ENCODE measurements at places on chromosomes 2 and 18.

- no peak for DNase-seq
These were observed 94.1 kb downstream of the RTN4 start for GRCh38 chr2:54956111-54956627.

- DNase-seq, result no peak
These were observed 127.7 kb downstream of the RNF152 start for GRCh38 chr18:61765097-61765496.

DNA sequence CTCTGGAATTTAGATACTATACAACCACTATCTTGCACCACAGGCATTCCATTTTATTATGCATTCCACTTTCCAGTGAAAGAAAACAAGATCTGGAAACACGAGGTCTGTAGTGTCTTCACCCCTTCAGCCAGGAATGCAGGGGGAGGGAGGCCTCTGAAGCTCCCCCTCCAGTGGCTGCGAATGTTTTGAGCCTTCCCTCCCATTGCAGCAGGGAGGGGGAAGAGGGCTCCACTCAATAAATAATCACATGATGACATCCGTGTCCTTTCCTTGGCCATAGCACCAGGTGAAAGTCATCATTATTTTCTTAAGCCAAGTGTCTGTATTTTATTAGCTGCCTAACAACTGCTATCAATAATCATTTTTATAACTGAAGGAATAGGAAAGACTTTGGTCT, 38.6 kb downstream of the ALPK2 start:
- DNase-seq, result no peak

DNA sequence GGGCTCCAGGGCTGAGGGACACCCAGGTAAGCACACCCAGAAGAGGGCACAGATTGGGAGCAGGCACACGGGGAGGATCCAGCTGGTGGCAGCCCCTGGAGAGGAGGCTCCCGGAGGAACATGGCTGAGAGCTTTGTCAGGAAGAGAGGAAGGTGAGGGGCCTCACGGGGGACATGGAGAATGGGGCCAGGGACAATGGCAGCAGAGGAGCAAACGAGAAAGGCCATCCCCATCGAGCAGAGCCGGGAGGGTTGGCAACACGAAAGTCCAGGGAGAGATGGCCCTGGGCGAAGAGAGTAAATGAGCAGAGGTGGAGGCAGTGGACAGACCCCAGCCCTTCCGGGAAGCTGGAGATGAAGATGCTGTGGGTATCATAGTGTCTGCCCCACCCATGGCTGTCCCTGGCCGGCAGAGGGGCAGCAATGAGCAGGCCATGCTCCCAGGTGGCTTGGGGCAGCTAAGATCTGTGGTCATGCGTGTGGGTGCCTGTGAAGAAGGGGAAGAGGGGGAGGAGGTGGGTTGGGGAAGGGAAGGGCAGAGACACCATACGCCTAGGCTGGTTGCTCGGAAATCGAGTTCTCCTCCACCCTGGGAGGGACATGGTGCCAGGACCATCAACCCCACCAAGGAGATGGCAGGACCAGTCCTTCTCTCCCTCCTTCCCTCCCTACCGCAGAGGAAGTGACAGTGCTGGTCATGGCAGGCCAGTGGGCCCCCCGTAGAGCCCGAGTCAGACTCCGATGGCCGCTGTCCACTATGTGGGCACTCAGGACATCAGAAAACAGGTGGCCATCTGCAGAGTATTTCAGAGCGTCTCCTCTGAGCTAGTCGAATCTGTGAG, 191.7 kb downstream of the NDUFA10 start:
- DNase-seq, result no peak

- DNase-seq, result no peak
These were observed 252.2 kb downstream of the KLHL29 start for GRCh38 chr2:23637011-23637778.

GRCh38 chr18:9516437-9517064, 41.2 kb downstream of the RALBP1 start:
- no peak for DNase-seq

- no peak for DNase-seq
These were observed 5.5 kb downstream of the COL6A3 start for GRCh38 chr2:237408335-237409000.

DNA sequence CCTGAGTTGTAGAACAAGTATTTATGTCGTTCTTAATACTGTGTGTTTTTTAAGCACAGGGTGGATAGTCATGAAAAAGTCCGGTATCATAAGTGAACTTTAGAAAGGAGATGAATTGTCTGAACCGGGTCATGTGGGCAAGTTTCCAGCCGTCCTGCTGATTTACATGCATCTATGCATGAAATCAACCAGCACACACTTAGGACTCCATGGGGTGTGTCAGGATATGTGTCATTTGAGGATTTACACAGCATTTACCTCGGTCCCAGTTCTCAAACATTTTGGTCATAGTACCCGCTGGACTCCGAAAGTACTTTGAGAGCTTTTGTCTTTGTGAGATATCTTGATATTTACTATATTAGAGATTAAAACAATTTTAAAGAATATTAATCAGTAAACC, 47.5 kb upstream of the TWSG1 start:
- DNase-seq, result no peak

DNA sequence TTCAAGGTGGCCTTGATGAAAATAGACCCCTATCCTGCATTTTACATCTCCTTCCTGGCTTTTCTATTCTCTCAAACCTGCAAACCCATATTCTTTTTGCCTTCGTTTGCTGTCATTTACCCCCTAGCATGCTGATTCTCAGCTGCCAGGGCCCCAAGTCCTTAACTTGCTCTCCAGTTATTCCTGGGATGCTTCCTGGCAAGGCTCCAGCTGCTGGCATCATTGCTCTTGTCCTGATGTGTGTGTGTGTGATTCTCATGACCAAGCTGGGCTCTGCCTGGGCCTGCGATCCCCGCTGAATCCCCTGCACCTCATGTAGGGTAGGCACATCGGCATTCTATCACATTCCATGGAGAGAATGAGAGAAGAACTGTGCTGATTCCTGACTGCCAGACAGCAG, 11.9 kb downstream of the NPAS2 start:
- DNase-seq, result no peak

DNA sequence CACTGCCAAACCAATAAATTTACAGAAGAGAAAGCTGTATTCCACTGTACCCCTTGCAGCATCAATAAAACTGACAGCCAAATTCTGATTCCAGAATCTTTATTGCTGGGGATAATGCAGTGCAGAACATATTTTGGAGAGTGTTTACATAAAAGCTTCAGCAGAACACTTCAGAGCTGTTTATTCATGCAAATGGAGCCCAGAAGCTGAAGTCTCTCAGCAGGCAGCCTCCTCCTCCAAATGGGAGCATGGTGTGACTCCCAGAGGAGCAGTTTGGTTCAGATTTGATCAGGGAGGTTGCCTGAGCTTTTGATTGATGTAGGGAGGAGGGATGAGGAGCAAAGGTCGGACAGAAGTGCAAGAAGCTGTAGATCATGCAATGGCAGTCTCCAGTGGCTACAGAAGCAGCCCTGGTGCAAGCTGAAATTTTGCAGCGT, 22.4 kb downstream of the LHCGR start:
- DNase-seq, result no peak

DNA sequence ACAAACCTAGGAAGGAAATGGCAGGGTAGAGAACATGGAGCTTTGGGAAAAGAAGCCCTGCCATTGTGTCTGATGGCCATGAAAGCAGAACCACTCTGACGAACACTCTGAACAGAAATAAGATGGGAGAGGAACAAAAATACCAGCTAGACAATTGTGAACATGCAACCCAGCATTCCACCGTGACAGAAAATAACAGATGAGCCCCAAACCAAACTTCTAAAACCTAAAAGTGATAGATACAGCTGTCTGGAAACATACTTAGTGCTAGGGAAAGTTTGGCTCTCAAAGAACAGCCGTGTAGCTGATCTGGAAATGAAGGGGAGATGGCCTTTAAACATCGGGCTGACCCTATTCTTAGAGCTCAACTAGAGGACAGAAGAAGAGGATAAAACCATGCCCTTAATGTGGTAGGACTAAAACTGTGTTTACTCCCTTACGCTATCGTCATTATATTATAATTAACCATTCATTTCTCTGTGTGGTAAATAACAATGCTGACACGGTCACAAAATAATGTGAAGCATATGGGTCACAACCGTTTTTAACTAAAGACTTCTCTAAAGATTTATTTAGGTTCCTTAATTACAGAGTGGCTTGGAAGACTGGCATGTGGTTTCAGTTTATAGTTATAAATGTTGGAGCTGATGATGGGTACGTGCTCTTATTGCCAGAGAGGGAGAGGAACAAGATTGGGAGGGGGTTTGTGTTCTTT, 80.6 kb downstream of the MYO1B start:
- no peak for DNase-seq

DNA sequence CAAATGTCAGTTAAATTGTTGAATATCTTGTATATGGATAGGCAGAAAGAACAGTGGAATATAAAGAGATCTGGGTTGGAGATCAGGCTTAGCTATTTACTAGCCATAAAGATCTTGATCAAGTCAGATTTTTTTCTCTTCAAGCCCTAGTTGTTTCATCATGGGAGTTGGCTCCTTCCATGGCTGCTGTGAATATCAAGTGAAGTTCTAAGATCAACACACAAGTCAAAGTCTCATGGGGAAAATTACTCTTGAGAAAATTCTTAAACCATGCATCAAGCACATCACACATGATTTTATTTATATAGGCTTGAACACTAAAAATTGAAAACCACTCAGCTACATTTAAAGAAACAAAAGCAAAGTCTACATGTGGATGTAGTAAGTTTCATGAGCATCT, 79.8 kb downstream of the C1D start:
- DNase-seq, result no peak

- DNase-seq, result no peak
These were observed 305.4 kb upstream of the HS6ST1 start for GRCh38 chr2:128623776-128624761.

DNA sequence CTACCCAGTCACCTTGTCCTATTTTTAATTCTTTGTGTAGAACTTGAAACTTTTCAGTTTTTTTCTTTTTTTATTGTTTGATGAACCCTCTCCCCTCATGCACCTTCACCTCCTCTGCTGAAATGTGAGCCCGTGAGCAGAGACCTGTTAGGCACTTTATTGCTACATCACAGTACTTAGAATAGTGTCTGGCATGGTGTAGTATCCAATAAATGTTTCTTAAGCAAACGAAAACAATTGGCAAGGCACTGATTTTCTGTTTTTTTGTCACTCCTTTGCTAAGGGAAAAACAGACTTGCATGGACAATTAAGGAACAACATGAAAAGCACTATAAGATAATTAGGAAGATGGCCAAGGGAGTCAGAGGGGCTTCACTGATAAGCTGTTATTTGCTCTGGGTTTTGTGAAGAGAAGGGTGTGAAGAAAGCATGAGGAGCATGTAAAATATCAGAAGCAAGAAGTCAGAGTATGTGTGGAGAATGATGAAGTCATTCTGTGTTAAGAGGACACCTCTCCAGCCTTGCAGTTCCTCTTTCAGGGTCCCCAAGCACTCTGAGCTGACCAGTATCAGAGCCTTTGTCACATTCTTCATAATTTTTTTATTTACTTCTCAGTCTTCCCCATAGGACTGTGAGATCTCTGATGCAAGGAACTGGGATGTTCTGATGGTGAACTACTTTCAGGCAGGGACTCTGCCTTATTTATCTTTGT, 99.7 kb upstream of the CAVIN2 start:
- no peak for DNase-seq

DNA sequence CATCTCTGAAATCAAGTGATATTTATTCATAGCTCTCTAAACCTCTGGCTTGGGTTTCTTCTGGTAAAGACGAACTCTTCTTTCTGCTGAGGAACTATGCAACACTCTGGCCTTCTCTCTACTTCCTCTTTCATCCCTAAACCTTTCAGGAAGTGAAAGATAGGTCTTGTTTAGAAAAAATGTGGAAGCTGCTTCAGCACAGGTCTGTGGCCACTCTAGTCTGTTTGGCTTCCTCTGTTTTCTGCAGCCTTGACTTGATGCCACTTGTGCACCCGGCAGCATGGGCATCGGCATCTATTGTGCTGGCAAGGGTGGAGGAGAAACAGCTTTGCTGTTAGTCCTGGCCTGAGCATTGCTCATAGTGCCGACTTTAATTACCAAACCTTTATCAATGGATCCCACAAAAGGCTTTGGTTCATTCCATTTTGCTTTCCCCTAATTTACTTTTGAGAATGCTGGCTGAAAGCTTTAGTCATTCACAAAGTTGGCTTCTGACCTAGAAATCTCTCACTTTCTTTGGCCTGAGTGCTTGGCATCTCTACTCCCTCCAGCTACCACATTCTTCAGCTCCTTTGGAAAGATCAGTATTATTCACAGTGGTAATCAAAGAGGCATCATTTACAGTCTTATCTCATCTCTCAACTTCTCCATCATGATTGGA, 32.0 kb upstream of the GPR39 start:
- no peak for DNase-seq

DNA sequence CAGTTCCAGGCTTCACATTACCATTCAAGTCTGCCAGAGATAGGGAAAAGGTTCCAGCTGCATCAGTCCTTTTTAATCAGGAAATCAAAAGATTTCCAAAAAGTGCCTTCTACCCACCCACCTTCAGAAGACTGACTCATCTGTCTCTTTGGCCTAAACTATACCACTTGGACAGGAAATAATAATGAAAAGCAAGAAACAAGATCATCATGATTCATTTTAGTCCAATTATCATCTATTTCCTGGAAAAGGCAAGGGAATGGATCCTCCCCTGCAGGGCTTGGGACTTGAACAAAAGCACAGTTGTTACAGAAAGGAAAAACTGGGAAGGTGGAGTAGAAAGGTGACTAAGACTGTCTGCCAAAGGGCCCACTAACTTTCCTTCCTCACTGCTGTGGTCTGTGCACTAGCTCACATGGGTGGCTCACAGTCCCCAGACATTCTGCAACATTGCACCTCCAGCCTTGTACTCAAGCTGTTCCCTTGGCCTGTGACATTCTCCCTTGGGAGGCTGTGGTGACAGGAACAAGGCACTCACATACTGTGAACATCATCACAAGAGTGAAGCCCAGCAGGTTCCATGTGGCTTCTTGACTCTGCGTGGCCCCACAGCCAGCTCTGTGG, 75.3 kb downstream of the VSNL1 start:
- DNase-seq, result no peak

GRCh38 chr2:44166096-44166495, 2.6 kb upstream of the PPM1B start:
- DNase-seq, result no peak

GRCh38 chr2:45577441-45577840, 33.6 kb downstream of the SRBD1 start:
- DNase-seq, result no peak

DNA sequence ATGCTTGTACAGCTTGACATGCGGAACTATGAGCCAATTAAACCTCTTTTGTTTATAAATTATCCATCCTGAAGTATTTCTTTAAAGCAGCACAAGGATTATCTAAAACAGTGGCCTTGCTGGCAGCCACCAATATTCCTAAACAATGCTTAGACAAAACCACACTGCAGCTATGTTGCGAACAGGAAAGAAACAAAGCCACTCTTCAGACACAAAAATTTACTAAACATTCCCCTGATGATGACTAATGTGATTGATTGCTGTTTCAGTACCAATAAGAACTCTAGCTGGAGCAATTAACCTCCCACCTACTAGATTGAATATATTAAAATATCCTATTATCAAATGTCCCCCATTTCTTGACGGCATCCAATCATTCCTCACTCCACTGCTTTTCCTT, 325.8 kb upstream of the REG3G start:
- DNase-seq, result no peak

- no peak for DNase-seq
These were observed 40.5 kb upstream of the NABP1 start for GRCh38 chr2:191637182-191638078.

All from stimulated activated CD8-positive, alpha-beta memory T cell treated with anti-CD3 and anti-CD28 coated beads, Interleukin-2, amount 100 ng/mL, for 1 hour (primary cell).